ENCODE measurements at places on chromosomes 2 and 18. TPM values are rescaled to one million over a fixed set of nuclear protein-coding genes. Genes with fewer than 3 reads are reported as not detected.

DNA sequence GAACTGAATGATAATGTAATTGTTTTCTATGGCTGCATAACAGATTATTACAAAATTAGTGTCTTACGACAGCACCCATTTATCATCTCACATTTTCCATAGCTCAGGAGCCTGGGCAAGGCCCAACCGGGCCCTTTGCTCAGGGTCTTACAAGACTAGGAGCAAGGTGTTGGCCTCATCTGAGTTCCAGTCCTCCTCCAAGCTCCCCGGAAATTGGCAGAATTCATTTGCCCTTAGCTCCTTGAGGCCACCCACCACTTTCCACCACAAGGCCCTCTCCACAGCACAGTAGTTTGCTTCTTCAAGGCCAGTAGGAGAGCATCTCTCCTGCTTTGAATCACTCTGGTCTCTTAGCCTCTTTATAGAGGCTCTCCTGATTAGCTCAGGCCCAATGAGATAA is 89.2 kb upstream of the SALL3 start:
- DNase-seq = no peak

DNA sequence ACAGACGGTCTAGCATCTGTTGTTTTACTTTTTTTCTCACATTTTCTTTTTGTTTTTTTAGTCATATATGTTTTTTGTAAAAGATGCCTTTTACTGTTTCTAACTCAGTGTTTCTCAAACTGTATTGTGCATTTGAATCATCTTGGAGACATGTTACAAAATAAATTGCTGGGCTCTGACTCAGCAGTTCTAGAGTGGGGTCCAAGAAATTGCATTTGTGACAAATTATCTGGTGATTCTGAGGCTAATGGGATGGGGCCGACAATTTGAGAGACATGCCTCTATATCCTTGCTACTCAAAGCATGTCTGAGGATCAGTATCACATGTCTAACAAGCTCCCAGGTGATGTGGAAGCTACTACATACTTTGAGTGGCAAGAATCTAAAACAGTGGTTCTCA is 478.8 kb downstream of the PLCL1 start:
- no peak for DNase-seq

DNA sequence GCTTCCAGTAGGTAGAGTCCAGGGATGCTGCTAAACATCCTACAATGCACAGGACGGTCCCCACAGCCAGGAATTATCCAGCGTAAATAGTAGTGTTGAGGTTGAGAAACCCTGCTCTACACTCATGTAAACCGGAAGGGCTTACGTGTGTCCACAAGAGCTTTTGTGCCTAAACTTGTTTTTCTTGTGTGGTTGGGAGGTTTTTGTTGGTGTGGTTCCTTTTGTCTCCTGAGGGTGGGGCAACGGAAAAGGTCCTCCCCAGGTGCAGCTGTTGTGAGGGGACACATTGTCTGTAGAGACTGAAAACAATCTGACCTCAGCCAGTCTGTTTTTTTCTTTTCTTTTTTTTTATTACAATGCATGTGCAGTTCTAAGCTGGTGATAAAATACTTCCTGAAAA is 72.7 kb upstream of the MGAT5 start:
- DNase-seq = no peak

DNA sequence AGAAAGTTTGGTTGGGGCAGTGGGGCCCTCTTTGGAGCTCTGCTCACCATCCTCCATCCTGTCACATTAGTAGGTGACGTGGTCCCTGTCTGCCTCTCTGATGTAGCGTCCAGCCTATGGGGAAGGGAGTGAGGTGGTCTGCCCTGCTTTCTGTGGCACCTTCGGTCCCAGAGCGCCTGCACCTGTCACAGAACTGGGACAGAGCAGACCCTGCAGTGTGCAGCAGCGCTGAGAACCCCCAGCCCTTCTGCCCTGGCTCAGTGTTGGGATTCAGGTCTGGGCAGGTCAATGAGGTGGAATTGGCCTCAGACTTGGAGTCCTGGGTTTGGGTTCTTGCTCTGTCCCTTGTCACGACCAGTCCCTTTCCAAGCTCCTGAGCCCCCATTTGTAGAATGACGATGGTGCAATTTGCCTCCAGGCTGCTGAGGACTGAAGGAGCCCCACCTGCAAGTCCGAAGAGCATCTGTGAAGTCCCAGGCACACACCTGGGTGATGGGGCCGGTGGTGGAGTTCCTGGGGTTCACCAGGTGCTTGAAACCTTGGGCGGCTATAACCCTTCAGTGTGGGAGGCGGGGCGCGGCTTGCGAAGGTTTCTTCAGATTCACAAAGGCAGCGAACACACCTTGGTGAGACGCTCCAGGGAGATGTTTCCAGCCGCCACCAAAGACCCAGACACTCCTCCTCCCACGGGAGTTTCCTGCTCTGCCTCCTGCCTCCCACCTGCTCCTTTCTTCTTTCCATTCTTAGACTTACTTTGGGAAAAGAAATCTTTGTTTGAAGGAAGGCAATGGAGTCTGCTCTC is 265.4 kb upstream of the HDAC4 start:
- no peak for DNase-seq

The IFIH1 gene
- total RNA-seq = 15.4 TPM

DNA sequence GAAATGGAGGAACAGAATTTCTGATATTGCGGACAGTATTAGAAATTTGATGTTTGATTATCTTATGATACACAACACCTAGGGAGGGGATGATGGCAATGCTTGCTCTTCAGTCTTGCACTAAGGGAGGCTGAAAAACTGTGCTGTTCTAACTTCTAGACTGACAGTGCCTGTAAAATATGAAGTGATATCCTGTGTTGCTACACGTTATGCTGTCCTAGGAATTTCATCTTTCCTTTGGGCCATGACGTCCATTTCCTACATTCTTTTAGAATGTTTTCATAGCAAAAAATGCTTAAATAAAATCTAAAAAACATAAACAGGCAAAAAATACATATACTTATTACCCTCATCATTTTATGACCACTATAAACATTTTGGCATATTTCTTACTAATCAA is 55.3 kb downstream of the OSBPL1A start:
- DNase-seq = no peak

The RAX gene
- total RNA-seq = not detected

DNA sequence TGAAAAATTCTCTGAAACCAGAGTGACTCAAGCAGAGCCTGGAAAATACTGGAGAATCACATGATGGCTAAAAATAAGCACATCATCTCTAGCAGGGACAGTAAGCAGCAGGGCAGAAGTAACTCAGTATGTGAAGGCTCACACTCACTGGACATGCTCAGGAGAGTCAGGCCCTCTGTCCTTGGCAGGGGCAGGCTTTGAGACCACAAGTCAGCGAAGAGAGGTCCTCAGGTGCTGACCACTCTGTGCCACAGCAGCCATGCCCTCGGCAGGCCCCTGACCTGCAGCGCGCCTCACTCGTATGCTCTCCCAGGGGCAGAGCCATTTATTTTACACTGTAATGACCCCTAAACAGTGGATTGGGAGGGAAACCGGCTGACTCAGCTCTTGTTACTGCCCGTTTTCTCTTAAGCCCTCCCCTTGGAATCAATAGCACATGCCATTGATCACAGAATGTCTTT is 76.8 kb downstream of the MAPRE2 start:
- no peak for DNase-seq

DNA sequence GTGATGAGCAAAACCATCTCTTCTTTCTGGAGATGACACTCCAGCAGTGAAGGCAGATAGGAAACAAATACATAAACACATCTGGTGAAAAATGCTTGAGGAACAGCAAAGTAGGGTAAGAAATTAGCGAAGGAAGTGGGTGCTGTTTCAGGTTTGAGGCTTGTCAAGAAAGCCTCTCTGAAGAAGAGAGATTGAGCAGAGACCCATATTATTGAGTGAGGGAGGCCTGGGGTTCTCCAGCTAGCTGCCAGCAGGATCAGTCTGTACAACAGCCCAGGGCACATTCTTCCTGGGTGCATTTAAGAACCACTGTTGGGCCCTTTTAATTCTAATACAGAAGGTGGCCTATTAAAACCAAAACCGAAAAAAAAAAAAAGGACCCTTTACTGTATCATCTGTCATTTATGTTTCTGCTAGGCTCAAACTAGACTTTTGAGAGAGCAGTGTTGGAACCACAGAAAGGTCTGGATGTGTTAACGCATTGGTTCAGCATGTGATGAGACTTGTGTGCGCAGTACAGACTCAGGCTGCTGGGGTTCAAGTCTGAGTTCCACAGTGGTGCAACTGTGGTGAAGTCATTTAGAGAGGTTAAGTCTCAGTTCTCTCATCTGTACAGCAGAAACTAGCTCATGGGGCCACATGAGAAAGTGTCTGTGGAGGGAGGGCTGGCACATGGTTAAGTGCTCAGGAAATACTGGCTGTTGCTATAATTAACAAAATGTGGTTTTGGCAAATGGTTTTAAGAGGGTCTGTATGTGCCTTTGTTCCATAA is 28.9 kb downstream of the MGAT5 start:
- DNase-seq = no peak

DNA sequence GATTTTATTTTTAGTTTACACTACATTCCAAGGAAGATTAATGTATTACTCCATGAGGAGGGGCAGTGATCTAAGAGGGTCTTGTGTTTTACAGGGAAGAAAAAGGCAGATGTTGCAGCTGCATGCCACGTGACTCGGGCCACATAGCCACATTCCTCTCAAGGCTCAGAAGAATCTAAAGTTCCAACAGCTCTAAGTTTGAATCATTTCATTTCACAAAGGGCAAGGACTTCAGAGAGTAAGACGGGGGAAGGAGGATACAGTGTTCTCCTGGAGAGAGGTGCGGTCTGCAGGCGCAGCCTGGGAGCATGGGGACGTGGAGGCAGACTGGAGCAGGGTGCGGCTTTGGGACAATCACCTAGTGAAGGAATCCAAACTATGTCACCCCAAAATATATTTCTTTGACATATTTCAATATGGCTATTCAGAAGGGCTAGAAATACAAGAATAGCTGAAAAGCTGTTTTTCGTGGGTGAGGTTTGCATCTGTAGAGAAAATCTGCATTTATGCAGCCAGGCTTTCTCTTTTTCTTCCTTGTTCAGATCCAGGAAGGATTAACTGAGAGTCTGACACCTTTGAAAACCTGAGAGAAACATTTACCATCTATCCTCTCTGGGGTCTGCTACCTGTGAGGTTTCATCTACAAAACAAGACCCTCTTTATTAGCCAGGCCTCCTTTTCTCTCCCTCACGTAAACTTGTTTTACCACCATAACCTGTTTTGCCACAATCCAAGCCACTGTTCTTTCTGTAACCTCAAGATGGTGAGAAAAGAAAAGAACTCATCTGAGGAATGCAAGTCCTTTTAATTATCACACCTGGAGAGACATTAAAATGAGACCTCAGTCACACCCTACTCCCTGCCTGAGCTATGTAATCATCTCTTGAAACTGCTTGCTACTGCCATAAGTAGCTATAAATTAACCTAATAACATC is 165.1 kb upstream of the NDUFV2 start:
- no peak for DNase-seq

The CRYBA2 gene
- not detected for total RNA-seq

The RSAD2 gene
- 0.44 TPM for total RNA-seq

- no peak for DNase-seq
Measured at GRCh38 chr2:287911-288757, at the start of gene ALKAL2. ALKAL2 (minus strand) TSS chr2:288091; CDS start chr2:287835, 256 bp downstream.

DNA sequence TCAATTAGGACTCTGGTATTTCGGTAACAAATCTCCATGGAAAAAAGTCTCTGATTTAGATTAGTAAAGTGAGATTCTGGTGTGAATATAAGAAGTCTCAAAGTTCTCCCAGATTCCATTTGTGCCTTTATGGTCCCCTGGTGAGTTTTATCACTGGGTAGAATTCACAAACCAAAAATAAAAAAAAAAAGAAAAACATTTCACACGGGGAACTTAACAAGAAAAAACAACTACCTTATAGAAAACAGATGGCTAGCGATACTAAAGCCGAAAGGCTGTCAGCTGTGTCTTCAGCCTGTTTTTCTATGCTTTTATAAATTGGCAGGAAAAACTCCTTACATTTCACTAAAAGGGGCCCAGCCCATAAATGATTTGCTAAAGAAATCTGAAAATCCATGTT is 50.6 kb downstream of the COL5A2 start:
- no peak for DNase-seq

DNA sequence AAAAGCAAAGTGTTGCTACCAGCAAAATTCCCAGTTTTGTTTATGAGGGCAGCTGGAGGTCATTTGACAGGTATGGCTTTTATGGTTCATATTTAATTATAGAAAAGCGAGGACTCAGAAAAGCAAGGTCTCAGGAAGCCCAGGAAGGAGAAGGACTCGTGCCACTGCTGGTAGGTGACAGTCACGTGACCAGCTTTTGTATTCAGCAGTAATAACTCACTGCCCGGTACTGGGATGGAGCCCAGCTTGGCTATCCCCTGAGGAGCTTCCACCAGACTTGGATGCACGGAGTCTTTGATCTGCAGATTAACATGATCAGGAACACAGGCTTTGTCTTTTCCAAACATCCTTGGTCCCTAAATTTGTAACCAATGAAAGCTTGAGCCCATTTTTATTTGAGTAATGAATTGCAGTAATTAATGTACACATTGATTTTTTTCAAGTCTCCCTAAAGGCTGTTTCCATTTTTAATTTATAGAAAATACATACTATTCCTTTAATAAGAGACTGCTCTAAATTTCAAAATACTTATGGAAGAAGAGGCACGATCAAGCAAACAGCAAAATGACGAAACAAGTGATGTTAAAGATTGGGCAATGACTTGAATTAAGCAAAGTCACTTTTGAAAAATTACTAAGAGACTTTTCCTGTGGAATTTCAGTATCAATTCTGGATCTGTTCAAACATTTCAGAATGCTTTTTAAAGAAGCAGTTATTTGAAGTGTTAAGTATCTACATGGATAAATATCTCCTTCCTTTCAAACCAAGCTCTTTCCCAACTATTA is 251.7 kb upstream of the HNRNPA3 start:
- DNase-seq = no peak

The RTP5 gene
- total RNA-seq = not detected

GRCh38 chr2:118549503-118549902 is 297.9 kb downstream of the EN1 start:
- DNase-seq = no peak

- no peak for DNase-seq
Measured at GRCh38 chr2:199940373-199940772, 14.9 kb downstream of the TYW5 start.

The FIGN gene
- total RNA-seq = 19.5 TPM

The NEU2 gene
- not detected for total RNA-seq

GRCh38 chr2:233481368-233482142 is 85.0 kb downstream of the USP40 start:
- no peak for DNase-seq

DNA sequence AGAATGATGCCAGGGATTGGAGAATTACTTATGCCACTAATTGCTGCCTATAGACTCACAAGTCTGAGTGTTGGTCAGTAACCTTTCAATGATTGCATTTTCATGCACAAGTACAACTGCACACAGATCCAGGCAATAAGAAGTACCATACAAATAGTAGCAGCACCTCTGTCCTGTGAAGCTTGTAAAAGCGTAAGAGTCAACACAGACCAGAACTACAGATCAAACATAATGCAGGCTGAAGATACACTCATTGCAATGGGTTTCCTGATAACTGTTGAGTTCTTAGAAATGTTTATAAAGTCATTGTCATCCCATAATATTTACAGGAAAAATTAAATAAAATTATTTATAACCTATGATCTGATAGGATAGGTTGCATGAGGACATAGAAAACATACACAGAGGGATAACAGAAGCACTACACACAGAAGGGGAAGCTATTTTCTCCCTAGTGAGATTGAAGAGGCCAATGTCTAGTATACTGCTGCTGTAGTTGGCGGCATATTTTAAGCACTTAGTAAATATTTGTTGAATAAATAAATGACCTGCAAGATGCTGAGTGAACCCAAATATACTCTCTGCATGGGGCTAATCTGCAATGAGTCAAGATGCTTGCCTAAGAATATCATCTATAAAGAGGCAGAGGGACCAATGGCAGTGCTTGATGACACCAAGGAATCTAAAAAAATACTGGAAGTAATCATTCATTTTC is 5.7 kb upstream of the PIK3C3 start:
- no peak for DNase-seq

GRCh38 chr2:207812058-207812725 is 42.5 kb upstream of the FZD5 start:
- no peak for DNase-seq

The KCNIP3 gene
- 17.5 TPM for total RNA-seq

All from Panc1 (cell line).